NCI-H226 (cell line): ENCODE measurements at places on chromosomes 5 and 9.

DNA sequence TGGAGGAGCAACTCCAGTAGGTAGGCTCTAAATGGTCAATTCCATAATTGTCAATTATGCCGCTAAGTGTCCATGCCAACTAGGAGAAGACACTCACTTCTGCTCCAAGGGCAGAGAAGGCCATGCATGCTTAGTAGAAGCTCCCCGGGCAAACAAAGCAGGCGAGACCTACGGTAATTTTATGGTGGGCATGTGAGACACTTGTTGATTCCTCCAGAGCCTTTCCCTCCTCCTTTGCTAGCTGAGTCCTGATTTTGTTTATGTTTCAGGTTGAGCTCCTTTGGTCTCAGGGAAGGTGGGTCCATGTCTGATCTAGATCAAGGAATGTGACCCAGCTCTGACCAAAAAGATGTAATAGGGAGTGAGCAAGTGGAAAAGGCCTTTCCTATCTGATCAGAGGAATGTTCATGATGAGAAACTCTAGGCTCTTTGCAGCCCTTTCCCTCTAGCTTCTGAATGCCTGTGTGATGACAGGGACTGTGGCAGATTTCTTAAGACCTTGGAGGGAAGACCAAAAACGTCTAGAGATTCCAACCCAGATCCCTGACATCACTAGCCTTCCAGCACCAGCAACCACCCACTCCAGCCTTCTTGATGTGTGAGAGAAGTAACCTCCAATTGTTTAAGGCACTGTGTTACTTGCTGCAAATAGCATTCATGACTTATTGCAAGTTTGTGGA, 7.7 kb upstream of the CPEB4 start:
- DNase-seq: peak; percentile 89

DNA sequence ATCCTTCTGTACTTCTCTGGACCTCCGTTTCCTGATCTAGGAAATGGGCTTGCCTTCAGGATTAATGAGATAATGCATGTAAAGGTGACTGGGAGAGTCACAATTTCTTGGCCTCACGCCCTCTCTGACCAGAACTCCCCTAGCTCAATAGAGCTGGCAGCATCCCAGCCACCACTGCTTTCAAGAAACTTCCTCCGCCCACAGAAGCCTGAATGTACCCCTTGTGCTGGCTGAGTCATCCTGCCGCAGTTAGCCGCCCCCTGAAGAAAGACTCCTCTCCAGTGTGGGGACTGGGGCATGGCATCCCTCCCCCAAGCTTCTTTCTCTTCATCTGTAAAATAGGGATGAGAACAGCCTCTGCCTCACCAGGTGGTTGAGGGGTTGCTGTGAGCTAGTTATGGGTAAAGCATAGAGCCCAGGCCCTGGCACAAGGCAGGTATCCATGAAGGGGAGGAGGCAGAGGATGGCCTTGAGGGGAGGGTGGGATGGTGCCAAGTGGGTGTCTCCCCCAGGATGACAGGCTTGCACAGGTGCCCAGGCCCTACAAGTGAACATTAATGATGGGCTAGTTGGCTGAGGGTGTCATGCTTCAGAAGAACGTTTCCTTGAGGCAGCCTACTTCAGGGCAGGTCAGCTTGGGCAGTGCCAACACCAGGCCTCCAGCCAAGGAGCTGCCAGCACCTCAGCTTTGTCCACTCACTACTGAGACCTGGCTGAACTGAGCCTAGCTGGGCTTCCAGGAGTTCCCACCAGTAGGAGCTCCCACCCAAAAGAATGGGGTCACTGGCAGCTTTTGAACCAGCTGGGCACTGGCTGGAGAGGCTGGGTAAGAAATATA, 3.4 kb downstream of the PDLIM4 start:
- peak; percentile 91 for DNase-seq

- DNase-seq: no peak
These were observed 11.3 kb downstream of the ZNF618 start for GRCh38 chr9:113887436-113887835.

GRCh38 chr5:134798468-134798867, 39.9 kb downstream of the DDX46 start:
- DNase-seq: no peak

DNA sequence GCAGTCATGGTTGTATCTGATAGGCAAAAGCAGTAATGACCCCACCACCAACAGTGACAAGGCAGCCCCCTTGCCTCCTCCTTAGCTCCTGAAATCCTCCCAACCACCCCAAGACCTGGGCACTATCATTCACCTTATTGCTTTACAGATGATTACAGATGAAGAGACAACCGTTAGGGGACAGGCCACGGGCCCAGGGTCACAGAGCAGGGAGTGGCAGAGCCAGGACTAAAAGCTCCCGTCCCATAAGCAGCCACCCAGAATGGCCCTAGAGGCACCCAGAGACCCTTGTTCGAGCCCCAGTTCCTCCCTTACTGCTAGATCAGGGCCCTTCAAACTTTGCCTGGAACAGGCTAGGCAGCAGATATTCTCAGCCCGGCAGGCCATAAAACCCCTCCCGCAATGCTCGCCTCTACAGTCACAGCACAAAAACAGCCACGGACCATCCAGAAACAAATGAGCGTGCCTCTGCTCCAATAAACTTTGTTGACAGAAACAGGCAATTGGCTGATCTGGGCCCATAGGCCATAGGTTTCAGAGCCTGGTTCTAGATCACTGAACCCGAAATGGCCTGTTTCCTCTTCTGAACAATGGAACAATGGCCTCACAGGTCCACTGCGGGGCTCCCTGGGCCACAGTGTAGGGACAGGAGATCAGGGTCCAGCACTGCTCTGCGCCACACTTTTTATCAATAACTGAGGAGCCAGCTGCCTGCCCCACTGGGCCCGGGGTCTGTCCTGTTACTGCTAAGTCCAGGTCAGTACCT, 67.0 kb downstream of the LRSAM1 start:
- DNase-seq: no peak

- DNase-seq: no peak
These were observed 100.7 kb downstream of the PDE8B start for GRCh38 chr5:77311214-77311571.

- no peak for DNase-seq
These were observed 1000.0 kb downstream of the PTPRD start for GRCh38 chr9:9612755-9613154.

GRCh38 chr9:93086447-93087224, 9.4 kb upstream of the CARD19 start:
- no peak for DNase-seq

DNA sequence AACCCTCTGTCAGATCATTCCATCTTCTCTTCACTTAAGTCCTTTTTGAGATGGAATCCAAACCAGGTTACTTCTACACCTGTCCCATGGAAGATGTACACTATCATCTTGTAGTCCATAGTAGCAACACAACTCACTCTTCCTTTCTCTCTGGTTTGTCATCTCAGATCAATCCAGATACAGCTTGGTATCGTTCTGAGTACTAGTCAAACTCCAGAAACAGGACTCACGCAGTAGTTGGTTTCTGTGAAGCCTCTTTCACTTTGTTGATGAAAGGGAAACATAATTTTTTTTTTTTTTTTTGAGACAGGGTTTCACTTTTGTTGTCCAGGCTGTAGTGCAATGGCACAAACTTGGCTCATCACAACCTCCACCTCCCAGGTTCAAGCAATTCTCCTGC, 484.0 kb downstream of the PRDM9 start:
- no peak for DNase-seq

GRCh38 chr9:126615791-126616447, 2.2 kb downstream of the LMX1B start:
- no peak for DNase-seq

GRCh38 chr5:68066277-68066955, 149.1 kb upstream of the PIK3R1 start:
- no peak for DNase-seq

GRCh38 chr9:37378613-37379004, 43.9 kb upstream of the GRHPR start:
- DNase-seq: no peak

DNA sequence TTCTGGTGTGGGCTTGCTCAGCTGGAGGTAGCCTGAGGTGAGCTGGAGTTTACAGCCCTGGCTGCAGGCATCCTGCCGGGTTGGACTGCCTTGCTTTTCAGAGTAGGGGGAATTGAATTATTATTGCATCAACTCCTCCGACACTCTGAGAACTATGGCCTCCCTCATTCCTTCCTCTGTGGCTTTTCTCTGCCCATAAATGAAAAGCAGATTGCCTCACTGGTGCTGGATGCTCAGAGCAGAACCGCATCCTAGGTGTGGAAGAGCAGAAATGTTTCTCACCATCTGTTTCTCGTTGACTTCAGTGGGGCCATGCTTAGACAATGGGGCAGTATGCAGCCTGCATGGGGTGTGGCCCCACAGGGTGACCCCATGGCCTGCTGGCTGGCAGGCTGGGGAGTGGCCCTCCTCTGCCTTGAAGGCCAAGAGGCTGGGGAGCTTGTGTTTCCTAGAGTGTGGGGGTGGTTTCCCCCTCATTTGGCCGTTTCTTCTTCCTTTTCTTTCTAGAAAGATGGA, 27.3 kb upstream of the TGFBI start:
- DNase-seq: no peak

DNA sequence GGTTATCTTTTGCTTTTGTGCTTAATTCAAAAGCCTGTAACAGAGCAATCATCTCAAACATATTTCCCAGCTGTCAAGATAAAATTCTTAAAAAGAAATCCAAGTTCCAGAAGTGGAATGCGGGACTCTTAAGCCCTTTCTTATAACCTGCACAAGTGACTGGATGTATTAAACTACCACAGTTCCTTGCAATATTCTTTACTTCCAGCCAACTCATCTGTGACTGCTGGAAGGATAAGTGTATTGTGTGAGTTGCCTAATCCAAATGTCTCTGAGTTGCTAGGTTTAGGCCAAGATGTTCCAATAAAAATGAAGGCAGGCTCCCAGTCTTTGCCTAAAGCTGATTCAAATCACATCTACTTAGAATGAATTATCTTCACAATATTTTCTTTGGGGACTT, 159.2 kb upstream of the SLC24A2 start:
- no peak for DNase-seq

GRCh38 chr9:23622396-23622795, 203.6 kb downstream of the ELAVL2 start:
- DNase-seq: no peak

- DNase-seq: no peak
These were observed 78.6 kb downstream of the GOLM1 start for GRCh38 chr9:86020731-86021130.

DNA sequence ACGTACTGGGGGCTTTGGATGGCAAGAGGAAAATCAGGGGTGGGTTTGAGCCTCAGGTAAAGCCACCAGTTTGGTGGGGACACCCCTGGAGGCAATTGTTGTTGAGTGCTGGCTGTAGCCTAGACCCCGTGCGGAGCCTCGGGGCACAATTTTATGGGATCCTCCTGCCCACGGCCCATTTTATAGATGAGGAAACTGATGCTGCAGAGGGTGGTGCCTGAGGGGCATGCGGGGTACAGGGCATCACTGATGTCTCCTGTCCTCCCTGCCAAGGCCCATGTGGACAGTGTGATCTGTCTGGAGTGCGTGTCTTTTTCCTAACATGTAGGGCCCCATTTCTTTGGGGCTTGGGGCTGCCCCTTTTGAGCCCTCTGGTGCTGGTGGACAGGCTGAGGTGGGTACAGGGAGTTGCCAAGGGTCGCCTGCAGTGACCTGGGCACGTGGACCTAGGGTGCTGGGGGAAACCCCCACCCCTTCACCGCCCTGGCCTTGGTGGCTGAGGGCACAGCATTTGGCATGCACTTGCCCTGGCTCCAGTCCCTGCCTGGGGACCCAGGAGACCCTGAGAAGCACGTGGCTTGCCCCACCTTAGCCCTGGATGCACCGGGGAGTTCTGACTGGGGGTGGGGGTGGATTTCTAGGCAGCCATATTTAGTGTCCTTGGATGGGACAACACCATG, 22.1 kb downstream of the WNK2 start:
- no peak for DNase-seq

DNA sequence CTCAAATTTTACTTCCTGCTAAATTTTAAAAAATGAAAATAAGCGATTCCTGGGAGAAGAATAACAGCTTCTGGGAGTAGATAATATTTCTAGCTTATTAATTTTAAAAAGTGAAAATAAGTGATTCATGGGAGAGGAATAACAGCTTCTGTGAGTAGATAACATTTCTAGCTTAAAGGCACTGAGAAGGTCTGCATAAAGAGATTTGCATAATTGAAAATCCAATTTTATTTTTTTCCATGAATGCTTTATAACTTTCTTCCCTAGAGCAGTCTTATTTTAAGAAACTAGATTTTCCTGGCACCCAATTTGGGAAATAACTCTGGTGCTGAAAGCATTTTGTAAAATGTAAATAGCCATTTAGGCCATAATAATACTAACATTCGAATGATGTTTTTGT, 65.9 kb upstream of the ASTN2 start:
- no peak for DNase-seq

DNA sequence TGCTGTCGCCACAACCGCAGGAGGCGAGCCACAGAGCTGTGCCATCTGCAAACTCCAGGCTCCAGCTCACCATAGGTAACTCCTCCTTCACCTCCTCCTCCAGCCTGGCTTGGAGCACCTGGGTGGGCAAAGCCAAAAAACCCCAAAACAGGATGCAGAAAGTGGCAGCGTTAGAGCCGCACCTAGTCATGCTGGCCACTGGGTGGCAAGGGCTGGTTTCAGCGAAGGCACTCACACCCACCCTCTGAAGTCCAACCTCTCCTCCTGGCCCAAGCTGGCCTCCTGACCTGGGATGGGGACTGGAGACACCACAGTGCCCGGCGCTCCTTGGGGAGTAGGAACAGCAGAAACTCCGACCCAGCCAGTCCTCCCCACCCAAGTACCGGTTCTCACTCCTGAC, 28.7 kb upstream of the ZNF354B start:
- no peak for DNase-seq

GRCh38 chr9:92187989-92188714, 72.9 kb upstream of the SPTLC1 start:
- DNase-seq: no peak

- DNase-seq: no peak
These were observed 12.9 kb upstream of the COL15A1 start for GRCh38 chr9:98930792-98931191.

DNA sequence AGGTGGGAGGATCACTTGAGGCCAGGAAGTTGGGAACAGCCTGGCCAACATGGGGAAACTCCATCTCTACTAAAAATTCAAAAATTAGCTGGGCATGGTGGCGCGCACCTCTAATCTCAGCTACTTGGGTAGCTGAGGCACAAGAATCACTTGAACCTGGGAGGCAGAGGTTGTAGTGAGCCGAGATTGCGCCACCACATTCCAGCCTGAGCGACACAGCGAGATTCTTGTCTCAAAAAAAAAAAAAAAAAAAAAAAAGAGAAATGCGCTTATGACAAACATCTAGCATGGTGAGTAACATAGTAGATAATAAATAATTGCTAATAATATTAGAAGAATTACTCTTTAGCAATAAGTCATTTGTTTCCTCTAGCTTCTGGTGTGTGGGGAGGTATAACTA, 25.9 kb downstream of the RUSC2 start:
- DNase-seq: no peak
